Brain pericyte (primary cell): ENCODE measurements at places on chromosomes 1 and 21.
A peak's percentile ranks its signal among the peaks of the same experiment; 100 is the strongest.

DNA sequence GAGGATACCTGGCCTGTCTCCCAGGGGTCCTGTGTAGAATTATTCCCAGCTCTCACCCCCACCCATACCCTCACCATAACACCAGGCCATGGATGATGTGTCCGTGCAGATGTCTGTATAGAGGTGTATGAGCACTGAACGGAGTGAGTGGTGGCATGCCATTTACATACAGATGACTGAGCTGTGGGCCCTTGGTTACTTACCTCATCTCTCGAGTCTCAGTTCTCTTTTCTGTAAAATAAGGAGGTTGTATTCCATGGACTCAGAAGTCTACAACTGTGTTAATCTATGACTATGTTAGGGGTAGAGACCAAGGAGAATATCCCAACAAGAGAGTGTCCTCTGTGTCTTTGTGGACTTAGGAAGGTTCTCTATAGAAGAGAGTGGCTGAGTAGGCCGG, 65.6 kb upstream of the CD1D start:
- no peak for DNase-seq

- DNase-seq, result no peak
These were observed 1.4 kb upstream of the CFAP298 start for GRCh38 chr21:32613436-32614043.

GRCh38 chr1:169848456-169848855, 45.2 kb downstream of the SCYL3 start:
- no peak for DNase-seq

DNA sequence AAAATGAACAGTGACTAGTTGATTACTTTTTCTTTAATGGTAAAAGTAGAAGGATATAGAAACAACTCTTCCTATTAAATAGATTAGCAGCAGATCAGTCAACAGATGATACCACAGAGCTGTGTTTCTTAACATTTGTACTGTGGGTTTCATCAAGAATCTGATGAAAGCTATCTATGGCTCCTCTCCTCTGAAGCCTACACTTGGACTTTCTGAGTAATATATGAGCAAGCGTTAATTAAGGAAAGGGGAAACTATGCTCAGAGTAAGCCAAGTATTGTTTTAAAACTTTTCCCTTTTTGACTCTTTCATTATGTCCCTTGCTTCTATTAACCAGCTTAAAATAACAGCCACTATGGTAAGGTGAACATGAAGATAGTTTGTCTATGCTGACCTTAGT, 10.8 kb downstream of the ARID4B start:
- DNase-seq, result no peak

DNA sequence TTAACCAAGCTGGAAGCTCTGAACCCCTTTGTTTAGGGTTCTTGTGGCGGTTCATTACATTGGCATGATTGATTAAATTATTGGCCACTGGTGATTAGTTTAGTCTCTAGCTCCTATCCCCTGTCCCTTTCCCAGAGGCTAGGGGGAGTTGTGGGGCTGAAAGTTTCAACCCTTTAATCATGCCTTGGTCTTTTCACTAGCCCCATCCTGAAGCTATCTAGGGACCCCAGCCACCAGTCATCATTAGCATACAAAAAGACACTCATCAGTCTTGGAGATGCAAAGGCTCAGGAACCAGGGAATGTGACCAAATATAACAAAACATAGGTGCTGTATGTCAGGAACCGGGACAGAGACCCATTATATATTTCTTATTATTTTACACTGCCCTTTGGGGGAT, 34.7 kb upstream of the SNX27 start:
- DNase-seq, result no peak

DNA sequence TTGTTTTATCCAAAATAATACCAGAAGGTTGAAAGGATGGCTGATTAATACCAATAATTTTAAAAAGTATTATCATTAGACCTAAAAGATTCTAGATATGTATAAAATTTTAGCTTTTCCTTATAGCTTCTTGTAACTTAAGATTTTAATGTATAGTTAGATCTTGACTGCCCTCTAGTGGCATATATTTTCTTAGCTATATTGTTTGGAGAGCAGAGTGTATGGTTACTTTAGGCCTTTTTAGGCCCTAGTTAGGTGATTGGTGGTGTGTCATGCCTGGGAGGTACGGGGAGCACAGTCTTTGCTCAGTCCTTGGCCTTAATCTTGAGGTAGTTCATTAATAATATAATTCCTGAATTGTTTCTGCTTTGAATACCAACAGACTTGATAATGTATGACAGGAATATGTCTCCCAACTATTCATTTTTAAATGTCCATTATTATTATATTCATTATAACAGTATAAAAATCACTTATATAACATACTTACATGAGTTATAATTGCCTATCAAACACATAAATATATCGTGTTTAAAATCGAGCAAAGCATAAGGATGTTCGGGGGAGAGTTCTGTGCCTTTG, 328.4 kb downstream of the ZP4 start:
- peak; percentile 8 for DNase-seq

DNA sequence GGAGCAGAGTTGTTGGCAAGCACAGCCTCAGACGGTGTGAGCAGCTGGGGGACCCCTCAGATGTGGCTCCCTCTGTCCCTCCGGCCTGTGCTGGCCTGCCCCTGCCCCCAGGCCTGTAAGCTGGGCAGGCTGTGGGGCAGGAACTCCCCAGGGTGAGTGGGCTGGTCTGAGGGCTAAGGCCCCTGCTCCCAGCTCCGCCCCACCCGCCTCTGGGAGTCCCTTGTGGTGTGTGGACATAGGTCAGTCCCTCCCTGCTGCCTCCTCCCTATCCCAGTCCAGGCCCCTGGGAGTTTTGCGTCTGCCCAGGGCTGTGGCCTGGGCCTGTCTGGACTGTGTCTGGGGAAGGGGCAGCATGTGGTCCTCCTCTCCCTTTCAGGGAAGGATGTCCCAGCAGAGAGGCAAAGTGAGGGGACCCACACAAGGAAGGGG, 3.6 kb upstream of the VWA1 start:
- DNase-seq, result no peak

DNA sequence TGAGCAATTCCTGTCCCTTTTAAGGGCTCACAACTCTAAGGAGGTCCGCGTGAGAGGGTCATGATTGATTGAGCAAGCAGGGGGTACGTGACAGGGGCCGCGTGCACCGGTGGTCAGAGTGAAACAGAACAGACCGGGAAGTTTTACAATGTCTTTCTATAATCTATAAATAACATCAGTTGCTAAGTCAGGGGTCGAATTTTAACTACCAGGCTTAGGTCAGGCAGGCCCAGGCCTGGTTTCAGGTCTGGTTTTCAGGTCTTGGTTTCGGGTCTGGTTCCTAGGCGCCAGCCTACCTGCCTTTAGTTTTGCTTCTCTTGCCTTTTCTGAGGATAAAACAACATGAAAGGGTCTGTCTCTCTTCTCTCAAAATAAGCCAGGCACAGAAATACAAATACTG, 476.0 kb upstream of the CAMK1G start:
- no peak for DNase-seq

- DNase-seq, result no peak
These were observed 9.9 kb upstream of the C1orf141 start for GRCh38 chr1:67144696-67145095.

- DNase-seq, result no peak
These were observed 32.2 kb downstream of the MRAP start for GRCh38 chr21:32330784-32331311.

DNA sequence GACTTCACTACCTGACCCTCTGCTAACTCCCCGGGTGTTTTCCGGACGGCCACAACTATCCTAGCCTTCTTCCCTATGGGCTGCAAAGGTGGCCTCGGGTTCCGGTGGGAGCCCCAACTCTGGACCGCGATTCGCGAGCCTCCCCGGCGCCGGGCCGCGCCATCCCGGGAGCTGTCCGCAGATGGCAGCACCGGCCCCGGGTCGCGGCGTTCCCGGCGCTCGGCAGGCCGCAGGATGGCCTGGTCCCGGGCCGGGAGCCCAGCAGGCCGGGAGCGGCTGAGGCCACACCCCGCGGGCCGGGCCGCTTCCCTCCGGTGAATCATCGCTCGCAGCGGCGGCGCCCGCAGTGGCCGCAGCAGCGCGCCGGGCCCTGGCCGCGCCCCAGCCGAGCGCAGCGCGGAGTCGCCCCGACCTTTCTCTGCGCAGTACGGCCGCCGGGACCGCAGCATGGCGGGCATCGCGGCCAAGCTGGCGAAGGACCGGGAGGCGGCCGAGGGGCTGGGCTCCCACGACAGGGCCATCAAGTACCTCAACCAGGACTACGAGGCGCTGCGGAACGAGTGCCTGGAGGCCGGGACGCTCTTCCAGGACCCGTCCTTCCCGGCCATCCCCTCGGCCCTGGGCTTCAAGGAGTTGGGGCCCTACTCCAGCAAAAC, at the start of gene CAPN2:
TSS of gene CAPN2 (plus strand) at position 346 of the 656 bp plus-strand sequence. CDS start at position 448, 102 bp downstream.
- no peak for DNase-seq

DNA sequence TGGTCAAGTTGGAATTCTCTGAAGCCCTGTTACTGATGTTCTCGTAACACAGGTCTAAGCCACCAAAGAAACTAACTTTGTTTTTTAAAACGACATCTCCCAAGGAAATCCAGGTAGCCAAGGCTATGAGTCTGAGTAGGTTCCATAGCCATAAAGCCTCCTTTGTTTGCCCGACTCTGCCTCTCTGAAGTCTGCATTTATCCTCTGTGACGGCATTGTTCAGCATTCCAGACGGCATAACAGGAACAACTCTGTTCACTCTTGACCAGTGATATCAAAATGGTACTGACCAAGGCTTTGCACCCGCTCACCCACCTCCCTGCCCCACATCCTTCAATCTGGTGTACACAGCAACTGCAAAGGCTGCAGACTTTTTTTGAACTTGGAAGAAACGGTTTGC, 14.8 kb downstream of the URB1 start:
- DNase-seq, result no peak

GRCh38 chr1:31936278-31936980, 1.7 kb downstream of the PTP4A2 start:
- no peak for DNase-seq

GRCh38 chr1:177424744-177425143, 254.0 kb downstream of the BRINP2 start:
- DNase-seq, result no peak

- DNase-seq, result no peak
These were observed 29.8 kb downstream of the FHAD1 start for GRCh38 chr1:15276691-15277446.

GRCh38 chr1:178599745-178600144, 86.8 kb downstream of the TEX35 start:
- no peak for DNase-seq

DNA sequence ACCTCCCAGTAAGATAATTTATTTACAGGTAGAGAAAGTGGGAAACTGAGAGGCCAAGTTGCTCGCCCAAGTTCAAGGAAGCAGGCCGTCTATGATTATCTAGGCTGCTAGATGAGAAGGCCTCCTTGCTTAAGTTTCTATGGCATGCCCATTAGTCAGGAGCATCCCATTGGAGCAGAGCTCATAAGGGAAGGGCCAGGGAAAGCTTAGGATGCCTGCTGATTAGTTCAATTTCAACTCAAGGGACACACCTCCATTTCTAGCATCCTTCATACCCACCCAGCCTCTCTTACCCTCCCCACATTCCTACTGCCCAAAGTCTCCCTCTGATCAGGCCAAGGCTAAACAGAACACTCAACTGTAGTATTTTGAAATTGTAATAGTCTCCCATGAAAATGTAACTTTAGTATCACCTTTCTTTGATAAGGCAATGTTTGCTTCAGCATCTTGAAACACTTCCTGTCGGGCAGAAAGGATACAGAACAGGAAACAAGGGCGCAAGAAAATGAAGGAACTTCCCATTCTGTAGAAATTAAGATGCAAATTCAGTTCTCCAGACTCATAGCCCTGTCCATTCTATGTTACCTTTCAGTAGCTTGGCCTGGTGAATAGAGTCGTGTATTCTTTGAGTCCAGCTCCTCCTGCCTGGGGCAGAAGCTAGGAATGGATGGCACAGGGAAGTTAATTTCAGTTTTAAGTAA, 46.3 kb upstream of the TARBP1 start:
- DNase-seq, result no peak

GRCh38 chr1:235874261-235874660, 7.6 kb upstream of the LYST start:
- DNase-seq, result no peak

GRCh38 chr1:202010180-202011015, at the start of gene ELF3:
ELF3 (plus strand) TSS chr1:202010587; CDS start chr1:202011137, 550 bp downstream.
- no peak for DNase-seq

GRCh38 chr1:26702680-26703038, 6.8 kb downstream of the ARID1A start:
- no peak for DNase-seq

GRCh38 chr1:223257856-223258550, 106.0 kb downstream of the SUSD4 start:
- no peak for DNase-seq

GRCh38 chr1:180670681-180671080, 38.9 kb downstream of the XPR1 start:
- DNase-seq, result no peak

GRCh38 chr1:17844185-17844826, 89.2 kb downstream of the ACTL8 start:
- DNase-seq, result no peak

DNA sequence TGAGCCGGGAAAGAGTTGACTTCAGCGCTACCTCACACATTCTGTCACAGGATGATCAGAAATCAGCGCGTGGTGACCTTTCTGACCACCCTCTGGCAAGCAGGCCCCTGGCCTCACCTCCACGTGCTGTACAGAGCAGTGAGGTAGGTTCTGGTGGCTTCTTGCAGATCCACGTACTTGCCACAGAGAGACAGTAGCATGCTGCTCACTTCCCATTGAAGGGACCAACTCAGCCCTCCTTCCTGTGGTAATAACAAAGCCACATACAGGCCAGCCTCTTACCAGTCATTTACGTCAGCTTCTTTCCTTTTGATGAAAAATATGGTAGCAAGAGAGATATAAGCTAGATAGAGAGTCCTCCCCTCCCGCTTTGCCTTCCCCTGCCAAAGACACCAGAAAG, 200.7 kb downstream of the CHRM3 start:
- DNase-seq, result no peak

DNA sequence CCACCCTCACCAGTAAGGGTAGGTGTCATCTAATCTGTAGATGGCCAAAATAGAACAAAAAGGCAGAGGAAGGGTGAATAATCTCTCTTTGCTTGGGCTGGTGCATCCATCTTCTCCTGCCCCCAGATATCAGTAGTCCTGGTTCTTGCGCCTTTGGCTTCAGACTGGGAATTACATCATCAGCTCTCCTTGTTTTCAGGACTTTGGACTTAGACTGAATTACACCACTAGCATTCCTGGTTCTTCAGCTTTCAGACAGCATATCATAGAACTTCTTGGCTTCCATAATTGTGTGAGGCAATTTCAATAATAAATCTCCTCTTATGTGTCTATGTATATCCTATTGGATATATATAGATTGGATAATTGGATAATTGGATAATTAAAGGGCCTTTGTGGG, 403.0 kb upstream of the USP24 start:
- no peak for DNase-seq

- no peak for DNase-seq
These were observed 25.5 kb downstream of the SLC19A1 start for GRCh38 chr21:45516671-45517151.
